ENCODE measurements at places on chromosomes 12 and 14. TPM values are rescaled to one million over a fixed set of nuclear protein-coding genes. Genes with fewer than 3 reads are reported as not detected.

The TSPAN8 gene
- polyA plus RNA-seq = 38.5 TPM

The EPS8 gene
- 56.7 TPM for polyA plus RNA-seq

The LRP1-AS gene
- not detected for polyA plus RNA-seq

The PTGER2 gene
- 8.3 TPM for polyA plus RNA-seq
